Immature natural killer cell (primary cell): ENCODE measurements at places on chromosomes 16 and 17. TPM values are rescaled to one million over a fixed set of nuclear protein-coding genes. Genes with fewer than 3 reads are reported as not detected.

Gene KRT25
- polyA plus RNA-seq, result not detected

Gene FOXL1
- not detected for polyA plus RNA-seq

Gene MT1E
- not detected for polyA plus RNA-seq

Gene DNAI2
- polyA plus RNA-seq, result not detected

DNA sequence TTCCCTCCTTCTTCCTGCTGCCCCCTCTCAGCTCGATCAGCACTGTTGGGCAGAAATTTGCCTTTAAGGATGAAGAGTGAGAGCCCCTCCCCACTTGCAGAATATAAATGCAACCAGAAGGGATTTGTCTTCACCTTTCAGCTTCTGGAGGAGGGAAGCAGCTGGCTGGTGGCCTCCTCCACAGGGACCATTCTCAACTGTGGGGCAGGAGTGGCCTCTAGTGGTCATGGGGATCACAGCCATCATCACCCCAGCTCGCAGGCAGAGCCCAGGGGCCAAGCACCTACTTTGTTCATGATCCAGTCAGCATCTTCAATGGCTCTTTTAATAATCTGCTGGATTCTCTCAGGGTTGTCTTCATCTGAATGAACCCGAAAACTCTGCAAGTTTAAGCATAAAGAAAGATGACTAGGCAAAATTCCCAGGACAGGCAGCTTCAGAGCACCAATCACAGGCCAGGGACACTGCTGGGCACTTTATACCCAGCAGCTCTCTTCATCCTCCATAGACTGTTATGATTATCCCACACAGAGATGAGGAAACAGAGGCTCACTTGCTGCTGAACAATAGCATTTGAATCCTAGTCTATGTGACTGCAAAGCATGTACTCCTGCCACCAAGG, 13.1 kb downstream of the LYRM9 start:
- H3K27me3 ChIP-seq, result no peaks in the 10 kb centered on the region
- H3K27ac ChIP-seq, result no peak overlapping the region
- peaks cover 7% of the 10 kb centered on the region for H3K36me3 ChIP-seq
- H3K4me3 ChIP-seq, result no peak overlapping the region

- no peak for DNase-seq
- H3K4me3 ChIP-seq, result no peak overlapping the region
- no peaks in the 10 kb centered on the region for H3K36me3 ChIP-seq
- no peak overlapping the region for H3K27ac ChIP-seq
Observed at GRCh38 chr16:83456934-83457333, 350.8 kb upstream of the HSBP1 start.

DNA sequence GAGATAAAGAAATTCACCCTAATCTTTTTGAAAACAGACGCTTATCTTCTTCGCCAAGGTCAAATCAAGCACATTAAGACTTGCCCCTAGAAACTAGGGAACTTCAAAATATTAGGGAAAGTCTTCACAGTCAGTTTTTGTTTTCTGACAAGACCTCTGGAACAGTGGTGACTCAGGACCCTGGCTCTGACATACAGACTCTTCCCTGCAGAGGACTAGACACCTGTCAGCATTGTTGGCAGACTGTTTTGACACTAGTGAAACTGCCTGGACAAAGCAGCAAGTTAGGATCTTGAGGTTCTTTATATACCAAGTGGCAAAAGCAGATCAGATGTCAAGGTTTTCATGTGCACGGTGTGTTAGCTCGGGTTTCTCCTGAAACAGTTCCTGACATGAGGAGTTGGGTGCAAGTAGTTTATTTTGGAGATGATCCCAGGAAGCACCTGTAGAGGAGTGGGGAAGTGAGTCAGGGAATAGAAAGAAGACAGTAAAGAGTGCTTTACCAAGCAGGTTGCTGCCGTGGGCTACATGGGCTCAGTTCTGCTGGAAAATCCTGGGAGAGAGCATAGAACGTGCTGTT, 182.0 kb upstream of the IRX5 start:
- no peaks in the 10 kb centered on the region for H3K27me3 ChIP-seq
- H3K36me3 ChIP-seq, result no peaks in the 10 kb centered on the region
- H3K27ac ChIP-seq, result no peak overlapping the region
- no peak overlapping the region for H3K4me3 ChIP-seq
- no peaks in the 10 kb centered on the region for H3K4me1 ChIP-seq
- DNase-seq, result no peak
